Activated CD4-positive, CD25-positive, alpha-beta regulatory T cell treated with anti-CD3 and anti-CD28 coated beads, Interleukin-2, amount 50 U/mL, for 72 hours (primary cell): ENCODE measurements at places on chromosomes 2 and 18.
A peak's percentile ranks its signal among the peaks of the same experiment; 100 is the strongest.

DNA sequence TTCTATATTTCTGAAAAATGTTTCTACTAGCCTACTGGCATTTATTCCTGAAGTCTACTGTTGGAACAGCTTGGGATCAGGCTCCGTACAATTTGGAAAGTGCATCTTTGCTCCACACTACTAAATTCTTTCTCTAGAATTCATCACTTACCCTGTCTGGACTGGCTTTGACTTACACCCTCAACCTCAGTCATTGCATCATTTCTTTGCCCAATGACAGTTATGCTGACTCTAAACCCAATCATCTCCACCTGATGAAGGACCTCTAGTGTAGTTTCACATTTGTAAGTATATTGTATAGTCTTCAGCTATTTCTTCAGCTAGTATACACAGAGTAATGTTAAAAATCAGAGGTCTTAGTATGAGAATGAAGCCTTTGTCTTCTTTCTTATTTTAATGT is 359.6 kb upstream of the MC4R start:
- DNase-seq: no peak

- DNase-seq: no peak
These were observed 495.0 kb downstream of the TMX3 start for GRCh38 chr18:68219872-68220271.

GRCh38 chr18:39491408-39491807 is 1925.8 kb upstream of the CELF4 start:
- DNase-seq: no peak

GRCh38 chr18:8080092-8080491 is 513.0 kb downstream of the PTPRM start:
- DNase-seq: no peak

DNA sequence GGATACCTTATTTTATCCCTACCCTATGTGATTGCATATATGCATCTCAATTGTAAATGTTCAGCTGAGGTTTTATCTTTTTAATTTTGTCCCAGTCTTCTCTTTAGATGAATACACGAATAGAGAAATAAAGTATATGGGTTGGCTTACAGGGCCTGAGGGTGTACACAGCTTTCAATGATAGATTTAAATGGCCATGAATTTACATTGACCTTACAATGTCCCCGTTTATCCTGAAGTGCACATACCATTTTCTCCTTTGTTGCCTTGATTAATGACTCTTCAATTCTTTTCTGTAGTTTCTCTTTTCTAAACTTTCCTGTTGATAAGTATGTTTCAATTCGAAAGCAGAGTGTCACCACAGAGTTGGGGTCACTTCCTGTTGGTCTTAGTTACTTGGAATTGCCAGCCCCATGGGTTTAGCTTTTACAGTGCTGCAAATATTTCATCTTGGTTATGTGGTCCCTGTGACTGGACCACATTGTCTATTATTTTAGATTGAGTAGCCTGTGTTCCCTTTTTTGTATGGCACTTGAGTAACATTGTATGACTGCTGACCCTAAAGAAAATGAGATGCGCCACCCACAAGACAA is 1616.3 kb upstream of the ACVR2A start:
- no peak for DNase-seq

DNA sequence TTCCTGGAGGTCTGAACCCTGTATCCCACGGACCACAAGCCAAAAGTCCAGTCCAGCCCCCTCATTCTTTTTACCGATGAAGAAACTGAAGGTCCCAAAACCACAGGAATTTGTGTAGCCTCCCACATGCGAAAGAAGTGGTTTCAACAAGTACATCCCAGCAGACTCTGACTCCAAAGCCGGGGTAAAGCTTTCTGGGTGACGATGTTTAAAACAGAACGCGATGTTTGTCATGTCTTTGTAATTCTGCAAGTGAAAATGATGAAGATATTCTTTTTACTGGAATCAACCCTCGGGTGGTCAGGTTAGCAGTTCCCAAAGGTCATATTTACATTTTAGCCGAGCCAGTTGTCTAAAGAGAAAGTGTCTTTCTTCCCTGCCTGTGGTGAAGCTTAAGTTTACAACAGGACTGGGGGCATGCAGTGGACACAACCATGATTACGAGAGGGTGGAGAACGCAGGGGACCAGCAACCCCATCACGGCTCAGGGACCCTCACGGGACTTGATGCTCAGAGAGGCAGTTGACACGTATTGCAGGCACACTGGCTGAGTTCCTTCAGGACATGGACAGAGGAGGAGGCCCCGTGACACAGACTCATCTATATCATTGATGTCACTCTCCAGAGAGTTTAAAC is 17.8 kb upstream of the TMEM131 start:
- no peak for DNase-seq

DNA sequence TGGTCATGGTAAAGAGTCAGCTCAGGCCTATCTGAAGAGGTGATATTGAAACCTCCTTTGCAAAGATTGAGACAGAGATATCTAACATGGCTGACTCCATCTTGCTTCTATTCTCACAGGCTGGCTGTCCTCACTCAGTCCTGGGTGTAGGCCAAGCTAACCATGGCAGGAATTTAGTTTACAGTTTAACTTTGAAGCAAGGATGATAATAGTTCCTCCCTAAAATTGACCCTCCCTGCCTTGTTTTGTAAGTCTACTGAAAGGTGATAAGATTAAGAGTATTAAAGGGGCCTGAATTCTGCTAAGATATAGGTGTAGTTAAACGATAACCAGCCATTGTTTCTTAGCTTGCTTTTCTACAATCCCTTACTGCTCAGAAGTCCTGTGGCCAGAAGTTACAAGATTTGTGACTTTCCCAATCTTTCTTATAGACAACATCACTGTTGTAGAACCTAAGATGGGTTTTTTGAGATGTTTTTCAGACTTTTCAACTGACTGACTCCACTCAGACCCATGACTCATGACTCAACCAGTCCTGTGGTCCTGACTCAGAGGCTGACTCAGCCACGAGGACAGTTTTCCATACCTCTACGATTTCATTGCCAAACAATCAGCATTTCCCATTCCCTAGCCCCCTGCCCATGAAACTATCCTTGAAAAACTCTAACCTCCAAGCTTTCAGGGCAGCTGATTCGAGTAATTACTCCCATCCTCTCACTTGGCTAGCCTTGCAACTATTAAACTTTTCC is 195.7 kb upstream of the SESTD1 start:
- DNase-seq: no peak

GRCh38 chr2:96830044-96830562 is 13.7 kb downstream of the ANKRD23 start:
- DNase-seq: no peak

GRCh38 chr2:102581911-102582310 is 37.4 kb upstream of the SLC9A2 start:
- no peak for DNase-seq

- peak; percentile 39 for DNase-seq
These were observed 923 bp downstream of the FIGLA start for GRCh38 chr2:70789304-70790135.

DNA sequence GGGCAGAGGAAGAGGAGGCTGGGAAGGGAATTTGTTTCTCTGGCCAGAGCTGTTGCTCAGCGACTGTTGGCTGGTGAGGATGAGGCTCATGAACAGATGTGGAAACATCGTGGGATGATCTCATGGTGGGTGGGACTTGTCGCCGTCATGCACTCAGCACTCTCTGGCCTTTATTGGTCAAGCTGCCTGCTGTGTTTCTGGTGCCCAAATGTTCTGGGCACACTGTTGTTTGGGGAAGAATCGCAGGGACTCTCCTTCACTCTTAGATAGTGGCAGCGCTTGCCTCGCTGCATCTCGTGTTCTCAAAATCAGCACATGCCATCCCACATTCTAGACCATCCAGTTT is 145.6 kb downstream of the AGAP1 start:
- no peak for DNase-seq

- DNase-seq: peak; percentile 35
These were observed 68.8 kb downstream of the DOK6 start for GRCh38 chr18:69469444-69469919.

DNA sequence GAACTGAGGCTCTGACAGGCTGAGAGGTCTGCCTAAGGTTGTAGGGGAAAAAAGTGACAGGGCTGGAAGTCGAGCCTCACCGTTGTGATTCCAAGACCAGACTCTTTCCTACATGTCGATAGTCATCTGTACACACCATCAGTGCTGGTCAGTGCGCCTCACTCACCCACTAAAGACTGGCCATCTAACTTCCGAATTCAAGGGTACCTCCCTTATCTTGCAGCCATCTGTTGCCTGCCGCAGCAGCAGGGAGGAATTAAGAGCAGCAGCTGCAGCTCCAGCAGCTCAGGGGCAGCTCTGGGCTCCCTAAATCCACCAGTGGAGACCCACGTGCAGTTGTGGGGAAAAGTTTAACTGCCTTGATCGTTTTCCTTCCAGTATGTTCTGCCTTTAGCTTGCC is 32.6 kb upstream of the GPR39 start:
- DNase-seq: no peak

GRCh38 chr2:200494048-200494447 is 15.8 kb downstream of the KCTD18 start:
- no peak for DNase-seq

GRCh38 chr2:20198001-20198400 is 26.9 kb downstream of the SDC1 start:
- DNase-seq: no peak

GRCh38 chr2:10007921-10008808 is 35.2 kb upstream of the KLF11 start:
- DNase-seq: no peak

DNA sequence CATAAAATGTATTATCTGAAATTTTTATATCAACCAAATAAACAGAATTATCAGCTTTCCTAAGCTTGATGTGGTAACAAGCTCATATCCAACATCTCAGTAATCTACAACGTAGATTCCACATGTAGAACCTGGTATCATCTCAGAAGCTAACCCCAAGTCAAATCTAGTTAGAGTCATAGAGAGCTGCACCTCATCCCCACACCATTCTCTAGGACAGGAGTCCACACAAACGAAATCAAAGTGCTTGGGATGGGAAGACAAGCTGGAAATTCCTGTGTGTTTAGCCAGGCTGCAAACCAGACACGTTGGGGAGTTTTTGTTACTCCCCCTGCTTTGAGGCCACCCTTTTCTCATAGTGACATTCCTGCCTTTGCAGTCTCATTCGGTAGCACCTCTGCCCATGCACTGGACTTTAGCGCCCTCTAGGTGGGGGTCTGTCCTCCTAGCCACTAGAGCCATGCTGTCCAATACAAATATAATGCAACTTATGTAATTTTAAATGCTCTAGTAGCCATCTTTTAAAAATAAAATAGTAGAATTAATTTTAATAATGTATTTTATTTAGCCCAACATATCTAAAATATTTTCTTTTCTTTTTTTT is 28.1 kb upstream of the SATB2 start:
- DNase-seq: no peak

DNA sequence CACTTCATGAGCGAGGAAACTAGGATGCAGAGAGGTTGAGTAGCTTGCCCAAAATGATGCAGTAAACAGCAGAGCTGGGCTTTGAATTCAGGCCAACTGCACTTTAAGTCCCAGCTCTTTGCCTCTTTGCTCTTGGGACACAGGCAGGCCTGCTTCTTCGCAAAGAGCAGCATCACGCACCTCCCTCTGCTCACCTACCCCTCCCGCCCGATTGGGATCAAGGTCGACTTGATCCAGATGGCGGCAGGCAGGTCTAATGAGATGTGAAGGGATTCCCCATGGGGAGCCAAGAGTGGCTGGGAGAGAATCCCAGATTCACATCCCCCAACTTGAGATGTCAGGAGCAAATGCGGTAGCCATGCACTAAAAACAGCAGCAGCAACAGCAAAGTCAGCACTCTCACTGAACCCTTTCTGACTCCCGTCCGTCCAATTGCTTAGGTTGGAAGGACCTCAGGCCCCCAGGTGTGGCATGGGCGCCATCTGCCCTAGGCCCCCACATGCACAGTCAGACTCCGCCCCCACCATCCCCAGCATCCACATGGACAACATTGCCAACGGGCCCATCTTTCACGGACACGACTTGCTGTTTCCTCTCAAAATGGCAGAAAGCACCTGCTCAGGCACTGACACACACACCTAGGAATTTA is 84.3 kb upstream of the MAP4K4 start:
- no peak for DNase-seq

DNA sequence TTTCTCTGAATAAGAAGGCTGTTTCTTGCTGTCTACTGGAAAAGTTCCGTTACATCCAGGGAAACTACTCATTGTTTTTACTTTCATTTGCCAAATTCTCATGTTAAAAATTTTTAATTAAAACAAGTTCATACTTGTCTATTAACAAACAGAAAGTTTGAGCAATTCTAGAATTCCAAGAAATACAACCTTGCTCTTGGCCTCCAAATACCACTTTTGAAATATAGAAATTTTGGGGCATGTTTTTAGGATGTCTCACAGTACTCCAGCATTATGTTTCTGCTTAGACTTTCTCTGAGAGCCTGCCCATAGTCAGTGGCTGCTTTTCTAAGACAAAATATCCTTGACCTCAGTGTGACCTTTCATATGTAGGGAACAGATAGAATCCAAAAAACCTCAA is 228.7 kb upstream of the RND3 start:
- DNase-seq: no peak

GRCh38 chr2:36405183-36405582 is 49.6 kb downstream of the CRIM1 start:
- DNase-seq: no peak

DNA sequence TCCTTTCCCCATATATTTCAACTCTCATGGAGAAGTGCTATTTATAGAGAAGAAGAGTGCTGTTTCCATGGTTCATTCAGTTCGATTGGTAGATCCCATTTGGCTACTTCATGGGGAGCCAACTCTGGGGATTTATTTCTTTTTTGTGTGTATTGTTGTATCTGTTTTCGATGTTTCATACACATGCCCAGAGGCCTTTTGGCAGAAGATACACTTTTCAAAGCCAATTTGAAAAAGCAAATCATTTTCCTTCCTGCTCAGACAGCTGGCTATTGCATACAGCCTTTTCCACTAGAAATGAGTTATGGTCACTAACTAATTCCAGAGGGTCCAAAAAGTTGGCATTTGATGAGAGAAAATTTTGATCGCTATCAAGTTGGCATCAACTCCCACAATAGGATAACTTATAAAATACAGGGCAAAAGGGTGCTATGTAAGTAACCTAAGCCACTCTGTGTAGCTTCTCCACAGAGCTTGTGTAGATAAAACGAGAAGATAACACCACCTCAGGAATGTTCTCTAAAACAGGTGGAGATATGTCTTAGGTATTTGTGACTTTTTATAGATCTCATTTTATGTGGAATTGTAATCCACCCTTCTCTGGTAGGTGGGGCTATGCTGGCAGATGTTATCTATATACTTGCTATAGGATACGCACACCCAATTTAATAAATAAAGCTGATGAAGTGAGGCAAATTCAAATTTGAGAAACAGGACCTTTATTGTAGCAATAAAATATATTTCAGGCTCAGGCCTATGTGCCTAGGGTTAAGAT is 798.5 kb downstream of the SATB2 start:
- no peak for DNase-seq

DNA sequence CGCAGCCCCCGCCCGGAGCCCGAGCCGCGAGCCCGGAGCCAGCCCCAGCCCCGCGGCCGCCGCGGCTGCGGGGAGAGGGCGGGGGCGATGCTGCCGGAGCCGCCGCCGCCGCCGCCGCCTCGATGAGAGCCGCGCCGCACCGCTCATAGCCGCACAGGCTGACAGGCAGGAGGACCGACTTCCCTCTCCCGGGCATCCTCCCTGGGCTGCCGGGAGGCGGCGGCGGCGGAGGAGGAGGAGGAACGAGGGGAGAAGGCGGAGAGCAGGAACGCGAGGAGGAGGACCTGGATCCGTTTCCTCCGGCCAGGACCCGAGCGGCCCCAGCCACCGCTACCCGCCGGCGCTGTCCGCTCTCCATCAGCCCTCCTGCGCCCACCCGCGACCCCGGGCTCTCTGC is 370 bp downstream of the KLHL29 start:
- DNase-seq: peak; percentile 33
